ENCODE measurements at places on chromosomes 12 and 14.

GRCh38 chr12:29756741-29757390, 26.9 kb downstream of the TMTC1 start:
- DNase-seq = no peak

- DNase-seq = no peak
Observed at GRCh38 chr14:32010604-32011125, 66.4 kb upstream of the ARHGAP5 start.

DNA sequence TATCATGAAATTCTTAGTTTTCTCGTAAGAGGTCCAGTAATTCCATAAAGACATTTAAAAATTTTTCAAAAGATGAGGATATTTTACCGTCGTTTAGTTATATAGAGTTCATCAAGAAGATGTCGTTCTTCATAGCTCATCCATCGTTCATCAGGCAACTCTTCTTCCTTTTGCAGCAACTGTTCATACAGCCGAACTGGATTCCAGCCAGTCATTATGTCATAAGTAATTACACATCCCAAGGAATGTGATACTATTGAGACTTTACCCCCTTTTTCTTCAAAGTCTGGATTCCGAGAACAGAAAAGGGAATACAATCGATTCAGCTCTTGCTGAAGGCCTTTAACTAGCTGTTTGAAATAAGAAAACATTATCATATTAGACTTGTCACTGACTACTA, 90.3 kb downstream of the DDHD1 start:
- DNase-seq = no peak

DNA sequence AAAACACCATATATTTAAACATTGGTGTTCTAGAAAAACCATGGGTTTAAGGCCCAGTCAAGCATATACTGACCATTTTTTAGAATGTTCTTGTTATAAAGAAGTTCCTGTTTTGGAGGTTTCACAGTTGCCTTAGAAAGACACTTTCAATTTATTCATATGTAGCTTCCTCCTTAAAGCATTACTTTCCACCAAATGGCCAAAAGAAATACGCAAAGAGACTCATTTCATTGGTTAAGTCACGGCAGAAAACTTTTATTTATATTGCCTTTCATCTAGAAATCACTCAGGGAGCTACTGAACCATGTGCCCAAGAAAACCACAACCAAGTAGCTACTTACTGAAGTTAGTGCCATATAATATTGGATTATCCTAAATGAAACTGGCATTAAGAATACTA, 40.0 kb downstream of the MYBPC1 start:
- no peak for DNase-seq

DNA sequence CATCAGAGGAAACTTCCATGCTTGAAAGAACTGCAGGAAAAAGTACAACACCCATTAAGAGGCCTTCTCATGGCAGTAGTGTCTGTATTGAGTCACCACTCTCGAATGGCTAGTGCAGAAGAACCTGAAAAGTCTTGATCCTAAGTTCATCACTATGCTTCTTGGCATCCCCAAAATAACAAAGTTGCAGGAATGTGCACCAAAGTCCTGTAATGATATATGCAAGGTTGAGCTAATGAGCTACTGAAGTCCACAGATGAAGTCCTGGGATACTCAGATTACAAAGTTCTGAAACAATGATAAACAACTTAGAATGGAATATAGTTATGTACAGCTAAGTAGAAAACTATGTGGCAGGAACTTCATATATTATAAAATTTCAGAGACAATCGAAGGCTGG, 545.4 kb downstream of the FOXG1 start:
- DNase-seq = no peak

DNA sequence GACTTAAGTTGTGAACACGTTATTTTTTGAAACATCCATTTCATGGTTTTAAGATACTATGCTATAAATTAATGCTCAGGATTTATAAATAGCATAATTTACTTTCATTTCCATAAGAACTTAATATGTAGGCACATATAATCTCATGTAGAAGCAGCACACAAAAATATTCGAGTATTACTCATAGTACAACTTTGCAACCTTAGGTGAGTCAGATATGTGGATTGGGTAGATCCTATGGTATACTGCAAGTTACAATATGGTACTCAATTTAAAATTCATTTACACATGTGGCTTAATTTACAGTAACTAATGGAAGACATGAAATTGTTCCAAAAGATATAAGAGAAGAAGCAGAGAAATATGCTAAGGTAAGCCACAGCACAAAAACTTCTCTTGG, 26.0 kb downstream of the PSMA3 start:
- DNase-seq = no peak

DNA sequence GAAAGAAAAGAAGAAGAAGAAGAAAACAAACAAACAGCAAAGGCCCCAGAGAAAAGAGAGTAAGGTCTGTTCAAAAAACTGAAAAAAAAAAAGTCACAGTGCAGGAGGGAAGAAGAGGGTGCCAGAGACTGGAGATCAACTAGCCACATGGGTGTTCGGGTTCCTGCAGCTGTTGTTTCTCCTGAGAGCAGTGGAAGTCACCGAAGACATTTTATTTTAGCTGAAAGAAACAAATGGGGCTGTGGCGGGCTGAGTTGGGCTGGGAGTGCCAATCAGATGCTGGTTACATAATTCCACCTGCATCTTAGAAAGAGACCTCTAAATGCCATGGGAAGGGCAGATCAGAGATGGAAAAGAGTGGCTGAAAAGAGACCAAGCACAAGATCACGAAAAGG, 33.9 kb downstream of the ACTN1 start:
- no peak for DNase-seq

DNA sequence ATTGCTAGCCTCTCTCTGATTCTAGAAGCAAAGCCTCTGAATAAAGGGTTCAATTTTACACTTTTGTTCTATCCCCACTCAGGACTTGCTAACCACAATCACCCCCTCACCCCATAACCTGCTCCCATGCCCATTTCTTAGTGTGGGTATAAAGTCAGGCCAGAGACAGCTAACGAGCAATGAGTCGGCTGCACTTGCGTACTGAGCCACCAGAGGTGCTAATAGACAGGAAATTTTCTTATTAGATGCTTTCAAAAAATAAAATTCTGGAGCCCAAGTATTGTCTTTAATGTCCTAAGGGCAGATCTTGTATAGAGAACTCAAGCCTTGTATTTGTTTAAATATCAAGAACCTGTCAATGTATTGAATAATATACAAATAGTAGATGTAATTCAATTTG, 256.9 kb downstream of the SYT1 start:
- no peak for DNase-seq

DNA sequence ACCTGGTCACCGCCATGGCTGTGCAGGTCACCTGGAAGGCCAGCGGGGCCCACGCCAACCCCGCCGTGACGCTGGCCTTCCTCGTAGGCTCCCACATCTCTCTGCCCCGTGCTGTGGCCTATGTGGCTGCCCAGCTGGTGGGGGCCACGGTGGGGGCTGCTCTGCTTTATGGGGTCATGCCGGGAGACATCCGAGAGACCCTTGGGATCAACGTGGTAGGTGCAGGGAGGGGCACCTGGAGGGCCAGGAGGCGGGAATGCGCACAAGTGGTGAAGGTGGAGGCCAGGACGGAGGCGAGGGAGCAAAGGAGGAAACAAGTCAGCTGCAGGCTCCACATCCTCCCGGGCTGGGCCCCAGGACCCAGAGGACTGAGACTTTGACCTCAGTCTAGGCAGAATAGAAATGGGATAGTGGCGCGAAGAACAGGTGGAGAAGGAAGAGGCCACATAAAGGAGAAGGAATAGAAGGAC, 649 bp downstream of the AQP6 start:
- DNase-seq = no peak

GRCh38 chr12:32296567-32296966, 102.8 kb upstream of the FGD4 start:
- no peak for DNase-seq

DNA sequence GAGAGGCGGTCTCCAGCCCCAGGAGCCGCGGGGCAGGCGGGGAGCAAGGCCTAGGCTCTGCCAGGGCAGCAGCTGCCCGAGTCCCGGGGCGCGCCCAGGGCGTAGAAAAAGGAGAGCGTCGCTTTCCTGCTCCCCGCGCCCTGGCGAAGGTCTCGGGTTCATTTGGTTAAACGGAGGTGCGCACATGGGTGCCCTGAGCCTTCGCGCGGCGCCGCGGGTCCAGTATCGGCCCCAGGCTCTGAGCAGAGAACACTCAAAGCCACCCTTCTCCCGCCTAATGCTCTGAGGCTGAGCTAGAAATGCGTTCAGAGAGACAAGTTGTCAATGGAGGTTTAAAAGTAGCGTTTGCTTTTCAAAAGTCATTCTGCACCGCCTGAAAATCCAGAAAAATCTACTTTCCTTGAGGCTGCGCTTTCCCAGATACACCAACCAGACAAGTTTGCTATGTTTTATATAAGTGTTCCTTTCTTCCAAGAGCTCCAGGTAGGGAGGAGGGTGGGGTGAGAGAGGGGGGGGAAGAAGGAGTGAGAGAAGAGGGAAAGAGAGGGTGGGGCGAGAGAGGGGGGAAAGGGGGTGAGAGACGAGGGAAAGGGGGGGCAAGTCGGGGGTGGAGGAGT, 1.5 kb downstream of the TMEM132C start:
- no peak for DNase-seq

GRCh38 chr12:54980341-54980740, 4.2 kb downstream of the TESPA1 start:
- DNase-seq = no peak

DNA sequence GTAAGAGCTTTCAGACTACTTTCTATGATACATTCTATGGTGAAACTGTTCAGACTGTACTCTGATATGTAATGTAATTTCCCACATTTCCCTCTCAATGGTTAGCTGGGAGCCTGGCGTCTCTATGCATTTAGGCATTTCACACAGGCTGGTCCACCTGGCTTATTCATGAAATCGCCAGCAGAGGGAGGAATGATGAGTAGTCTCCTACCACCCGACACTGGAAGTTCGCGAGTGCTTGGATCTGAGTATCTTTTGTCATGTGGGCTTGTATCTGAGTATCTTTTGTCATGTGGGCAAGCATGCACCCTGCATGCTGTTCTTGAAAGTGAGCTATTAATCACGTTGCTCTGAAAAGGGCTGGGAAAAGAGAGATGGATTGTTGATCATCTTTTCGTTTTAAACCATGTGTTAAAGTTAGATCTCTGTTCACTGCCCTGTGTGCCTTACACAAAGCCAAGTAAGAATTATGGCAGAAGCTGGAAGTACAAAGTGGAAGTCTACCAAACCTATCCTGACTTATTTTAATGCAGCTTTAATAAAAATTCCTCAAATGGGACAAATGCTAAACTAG, 235.0 kb downstream of the ATP23 start:
- DNase-seq = no peak

- DNase-seq = no peak
Observed at GRCh38 chr12:20375560-20375959, 7.2 kb downstream of the PDE3A start.

DNA sequence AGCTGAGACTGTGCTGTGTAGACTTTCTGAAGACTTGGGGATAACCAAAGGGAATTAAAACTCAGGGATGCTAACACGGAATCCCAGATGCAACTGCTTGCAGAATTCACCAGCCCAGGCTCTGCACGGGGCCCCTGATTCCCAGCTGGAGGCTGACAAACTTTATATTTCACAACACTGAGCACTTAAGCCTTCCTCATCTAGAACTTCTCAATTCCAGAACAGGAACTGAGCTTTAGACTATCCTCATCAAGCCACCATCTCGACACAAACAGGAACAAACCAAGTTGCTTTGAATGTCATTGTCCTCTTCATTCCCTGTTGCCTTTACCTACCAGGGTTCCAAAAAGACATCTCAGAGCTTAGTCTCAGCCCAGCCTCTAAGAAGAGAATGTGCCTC, 22.2 kb downstream of the CCDC63 start:
- DNase-seq = no peak

Measured in occipital lobe (tissue), 3 donors.